ENCODE measurements at places on chromosomes 7 and 10.

GRCh38 chr7:38819463-38819862 lies 89.5 kb downstream of the VPS41 start:
- DNase-seq: no peak

DNA sequence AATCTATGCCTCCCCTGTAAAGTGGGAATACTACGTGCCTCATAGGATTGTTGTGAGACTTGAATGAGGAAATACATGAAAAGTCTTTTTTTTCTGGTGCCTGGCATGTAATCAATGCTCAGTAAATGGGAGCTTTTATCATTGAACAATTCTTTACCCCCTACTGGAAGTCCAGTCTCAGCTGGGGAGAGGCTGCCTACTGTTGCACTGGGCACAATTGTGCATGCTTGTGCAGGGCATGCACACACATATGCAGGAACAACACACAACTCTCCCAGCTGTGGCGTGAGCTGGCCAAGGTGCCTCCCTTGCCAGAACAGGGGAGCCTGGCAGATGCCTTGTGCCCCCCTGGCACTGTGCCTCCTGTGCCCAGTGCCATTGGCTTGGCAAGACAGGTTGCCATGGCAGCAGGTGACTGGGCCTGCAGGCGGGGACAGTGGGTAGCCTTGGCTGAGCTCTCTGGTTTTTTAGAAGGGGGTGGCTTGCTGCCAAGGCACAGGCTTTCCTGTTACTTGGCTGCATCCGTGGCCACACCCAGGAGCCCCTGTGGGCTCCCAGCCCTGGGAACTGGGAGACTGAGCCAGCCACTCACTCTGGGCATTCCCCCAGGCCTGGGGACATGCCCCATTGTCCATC lies 16.1 kb upstream of the PALD1 start:
- no peak for DNase-seq

- DNase-seq: no peak
These were observed 28.2 kb downstream of the SFR1 start for GRCh38 chr10:104150139-104150538.

DNA sequence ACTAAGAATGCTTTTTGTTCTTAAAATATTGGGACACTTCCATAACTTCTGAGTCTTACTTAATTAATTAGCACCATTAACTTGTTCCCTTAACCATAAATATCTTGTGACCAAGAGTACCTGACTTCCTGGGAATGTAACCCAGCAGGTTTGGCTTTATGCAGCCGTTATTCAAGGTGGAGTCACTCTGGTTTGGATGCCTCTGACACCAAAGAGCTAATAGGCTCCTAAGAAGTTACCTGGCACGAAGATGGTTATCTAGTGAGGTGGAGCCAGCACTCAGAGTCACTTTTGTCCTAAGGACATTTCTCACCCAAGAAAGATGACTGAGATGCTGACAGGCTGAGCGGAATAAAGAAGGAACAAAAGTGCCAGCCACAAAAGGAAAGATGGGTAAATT lies 172.3 kb downstream of the C1GALT1 start:
- no peak for DNase-seq

DNA sequence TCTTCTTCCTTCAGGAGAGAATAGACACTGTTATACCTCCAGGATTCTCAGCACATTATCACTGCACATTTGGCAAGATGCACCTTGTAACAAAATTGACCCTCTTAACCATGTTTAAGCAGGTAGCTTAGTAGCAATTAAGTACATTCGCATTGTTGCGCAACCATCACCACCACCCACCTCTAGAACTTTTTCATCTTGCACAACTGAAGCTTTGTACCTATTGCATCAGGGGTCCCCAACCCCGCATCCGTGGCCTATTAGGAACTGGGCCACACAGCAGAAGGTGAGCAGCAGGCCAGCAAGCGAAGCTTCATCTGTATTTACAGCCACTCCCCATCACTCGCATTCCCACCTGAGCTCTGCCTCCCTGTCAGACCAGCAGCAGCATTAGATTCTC lies 29.9 kb upstream of the SMURF1 start:
- no peak for DNase-seq

DNA sequence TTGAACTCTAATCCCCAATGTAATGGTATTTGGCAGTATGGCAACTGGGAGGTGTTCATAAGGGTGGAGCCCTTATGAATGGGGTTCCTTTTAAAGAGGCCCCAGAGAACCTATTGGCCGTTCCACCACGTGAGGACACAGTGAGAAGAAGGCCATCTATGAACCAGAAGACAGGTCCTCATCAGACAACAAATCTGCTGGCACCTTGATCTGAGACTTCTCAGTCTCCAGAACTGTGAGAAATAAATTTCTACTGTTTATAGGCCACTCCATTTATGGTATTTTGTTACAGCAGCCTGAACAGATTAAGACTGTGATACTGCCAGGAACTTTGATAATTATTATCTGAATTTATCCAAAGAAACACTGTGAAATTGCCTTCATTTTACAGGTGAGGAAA lies 132.3 kb downstream of the GLI3 start:
- no peak for DNase-seq

DNA sequence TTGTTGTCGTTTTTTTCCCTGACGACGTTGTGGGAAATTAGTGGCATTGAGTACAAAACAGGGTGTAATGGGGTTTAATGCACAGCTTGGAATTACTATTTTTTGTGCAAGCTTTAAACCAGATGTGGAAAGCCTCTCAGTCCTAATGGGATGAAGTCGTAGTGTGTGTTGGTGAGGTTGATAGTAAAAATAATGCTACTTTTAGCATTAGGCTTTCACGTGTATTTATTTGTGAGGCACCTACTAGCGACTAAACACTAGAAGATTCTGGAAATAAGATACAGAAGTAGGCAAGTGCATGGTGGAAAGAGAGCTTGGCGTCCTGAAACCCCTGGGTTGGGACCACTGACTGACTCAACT lies 588 bp upstream of the ORC5 start:
- no peak for DNase-seq

GRCh38 chr10:48576501-48576900 lies 28.4 kb downstream of the ARHGAP22 start:
- DNase-seq: no peak

DNA sequence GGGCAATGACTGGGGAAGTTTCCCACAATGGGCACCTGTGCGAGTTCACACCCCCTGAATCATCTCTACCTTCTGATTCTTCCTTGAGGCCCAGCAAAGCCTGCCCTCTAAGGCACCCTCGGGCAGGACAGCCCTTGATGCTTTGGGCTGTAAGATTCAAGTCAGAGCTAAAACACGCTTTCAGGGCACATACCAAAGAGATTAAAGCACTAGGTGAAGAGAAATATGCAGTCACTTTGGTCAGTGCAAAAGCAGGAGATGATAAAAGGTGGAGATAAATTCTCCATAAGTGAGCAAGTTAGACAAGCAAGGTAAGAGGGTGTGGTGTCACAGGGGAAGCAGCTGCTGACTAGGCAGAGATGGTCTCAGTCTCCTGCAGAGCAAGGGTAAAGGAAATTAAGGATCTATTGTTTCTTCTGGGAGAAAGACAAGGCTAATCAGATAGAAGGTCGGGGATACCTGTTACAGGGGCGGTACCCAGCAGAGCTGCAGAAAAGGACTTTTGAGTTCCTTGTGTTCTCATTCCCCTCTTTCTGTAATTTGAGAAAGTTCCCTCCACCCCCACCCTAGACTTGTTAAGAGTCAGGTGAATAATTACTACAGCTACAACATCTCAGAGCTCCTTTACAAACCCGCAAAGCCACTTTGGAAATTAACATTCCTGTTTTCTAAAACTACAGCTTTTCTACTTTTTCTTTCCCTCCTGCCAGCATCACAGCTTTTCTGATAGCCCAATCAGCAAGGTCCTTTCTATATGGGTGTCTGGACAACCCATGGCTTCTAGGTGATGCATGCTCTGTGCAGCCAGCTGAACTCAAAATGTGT lies 26.4 kb downstream of the PDLIM1 start:
- no peak for DNase-seq

- no peak for DNase-seq
These were observed 6.7 kb upstream of the CYREN start for GRCh38 chr7:135177028-135177696.

- no peak for DNase-seq
These were observed 186.4 kb downstream of the PDE1C start for GRCh38 chr7:31883761-31884164.

DNA sequence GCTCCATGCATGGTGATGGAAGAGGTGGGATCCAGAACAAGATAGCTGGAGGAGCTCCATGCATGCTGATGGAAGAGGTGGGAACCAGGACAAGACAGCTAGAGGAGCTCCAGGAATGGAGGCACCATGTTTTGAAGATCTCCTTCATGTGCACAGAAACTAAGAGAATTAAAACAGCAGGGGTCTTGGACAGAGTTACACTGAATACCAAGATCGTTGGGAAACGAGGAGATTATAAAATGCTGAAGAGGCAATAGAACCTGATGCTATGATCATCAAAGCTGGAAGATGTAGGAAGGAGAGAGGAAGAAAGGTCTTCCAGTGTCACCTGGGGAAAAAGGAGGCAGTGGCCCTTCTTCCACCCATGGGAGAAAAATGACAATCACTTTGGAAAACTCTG lies 193.6 kb upstream of the PFKP start:
- no peak for DNase-seq

GRCh38 chr10:66678521-66678920 lies 247.3 kb upstream of the LRRTM3 start:
- no peak for DNase-seq

DNA sequence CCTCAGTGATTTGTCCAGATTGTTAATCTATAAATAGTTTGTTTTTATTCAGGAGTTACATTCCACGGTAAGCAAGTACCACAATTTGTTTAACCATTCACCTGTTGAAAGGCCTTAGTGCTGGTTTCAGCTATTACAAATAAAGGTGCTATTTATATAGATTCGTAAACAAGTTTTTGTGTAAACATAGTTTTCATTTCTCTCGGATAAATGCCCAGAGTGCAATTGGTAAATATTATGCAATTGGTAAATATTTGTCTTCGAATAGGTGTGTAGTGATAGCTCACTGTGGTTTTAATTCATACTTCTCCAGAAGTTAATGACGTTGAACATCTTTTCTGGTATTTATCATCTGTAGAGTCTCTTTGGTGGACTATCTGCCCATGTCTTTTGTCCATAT lies 76.4 kb upstream of the RSU1 start:
- DNase-seq: no peak

- DNase-seq: no peak
These were observed 6.7 kb upstream of the ADAM12 start for GRCh38 chr10:126394948-126395347.

DNA sequence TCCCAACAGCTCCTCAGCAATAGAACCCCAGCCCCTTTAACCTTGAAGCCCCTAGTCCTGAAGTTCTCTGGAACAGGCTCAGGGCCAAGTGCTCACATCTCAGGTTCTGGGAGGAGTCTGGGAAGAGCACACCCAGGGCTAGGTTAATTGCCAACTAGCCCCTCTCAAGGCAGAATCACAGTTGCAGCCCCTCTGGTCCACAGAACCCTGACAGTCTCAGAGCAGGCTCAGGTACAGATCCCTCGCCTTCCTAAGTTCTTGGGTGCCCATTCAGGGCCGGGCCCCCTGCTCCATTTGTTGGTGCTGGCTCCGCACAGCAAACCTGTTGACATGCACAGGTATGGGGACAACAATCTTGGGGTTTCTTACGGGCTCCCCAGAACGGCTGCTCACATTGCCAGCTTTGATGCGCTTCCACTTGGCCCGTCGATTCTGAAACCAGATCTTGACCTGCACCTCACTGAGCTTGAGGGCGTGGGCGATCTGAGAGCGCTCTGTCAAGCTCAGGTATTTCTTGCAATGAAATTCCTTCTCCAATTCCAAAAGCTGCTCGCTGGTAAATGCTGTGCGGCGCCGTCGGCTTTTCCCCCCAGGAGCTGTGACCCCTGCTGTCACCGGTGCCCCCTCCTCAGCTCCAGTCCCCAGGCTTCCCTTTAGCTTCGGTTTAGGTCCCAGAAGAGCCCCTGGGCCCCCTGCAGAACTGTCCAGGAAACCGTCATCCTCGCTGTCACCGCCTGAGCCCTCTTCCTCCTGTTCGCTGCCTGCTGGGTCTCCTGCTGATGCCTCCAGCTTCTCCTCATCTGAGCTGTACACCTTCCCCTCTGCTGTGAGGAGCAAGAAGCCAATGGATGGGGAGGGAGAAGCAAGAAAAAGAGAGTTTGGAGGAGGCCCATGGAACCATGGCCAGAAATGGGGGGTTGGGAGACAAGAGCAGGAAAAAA lies 18.9 kb downstream of the GBX1 start:
- no peak for DNase-seq

- no peak for DNase-seq
These were observed 11.0 kb upstream of the IMPDH1 start for GRCh38 chr7:128420773-128421172.

DNA sequence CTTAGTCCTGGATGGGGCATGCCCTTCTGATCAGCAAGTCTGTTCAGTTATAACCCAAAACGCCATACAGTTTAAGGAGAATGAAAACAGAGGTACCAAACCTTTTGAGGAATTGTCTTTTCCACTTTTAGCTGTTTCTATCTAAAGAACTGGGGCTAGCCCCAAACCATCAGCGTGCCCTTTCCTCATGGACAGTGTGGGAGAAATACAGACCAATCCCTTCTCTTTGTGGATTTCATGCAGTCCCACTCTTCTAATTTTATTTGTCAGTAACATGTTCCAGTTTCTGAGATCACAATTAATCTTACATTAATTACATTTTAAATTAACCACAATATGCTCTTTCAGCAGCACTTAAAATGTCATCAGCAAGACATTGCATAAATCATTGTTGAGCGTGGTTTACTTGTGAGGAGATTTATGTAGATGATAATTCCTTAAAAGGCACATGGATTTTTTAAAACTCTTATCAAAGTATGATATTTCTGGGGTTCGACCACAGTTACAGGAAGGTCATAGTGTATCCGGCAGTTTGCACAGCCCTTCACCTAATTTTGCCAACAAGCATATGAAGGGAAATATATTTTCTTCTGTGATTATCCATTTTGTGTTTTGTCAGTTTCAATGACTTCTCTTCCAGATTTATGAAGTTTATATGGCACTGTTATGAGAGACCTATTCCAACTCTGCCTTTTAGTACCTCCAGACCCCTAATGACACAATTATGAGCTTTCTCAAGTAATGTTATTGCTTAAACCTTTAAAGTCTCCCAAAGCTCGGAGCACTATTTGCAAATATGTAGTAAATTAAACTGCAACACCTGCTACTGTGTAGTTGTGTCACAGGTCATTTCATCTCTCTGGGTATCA lies 868.4 kb upstream of the C7orf33 start:
- DNase-seq: no peak

DNA sequence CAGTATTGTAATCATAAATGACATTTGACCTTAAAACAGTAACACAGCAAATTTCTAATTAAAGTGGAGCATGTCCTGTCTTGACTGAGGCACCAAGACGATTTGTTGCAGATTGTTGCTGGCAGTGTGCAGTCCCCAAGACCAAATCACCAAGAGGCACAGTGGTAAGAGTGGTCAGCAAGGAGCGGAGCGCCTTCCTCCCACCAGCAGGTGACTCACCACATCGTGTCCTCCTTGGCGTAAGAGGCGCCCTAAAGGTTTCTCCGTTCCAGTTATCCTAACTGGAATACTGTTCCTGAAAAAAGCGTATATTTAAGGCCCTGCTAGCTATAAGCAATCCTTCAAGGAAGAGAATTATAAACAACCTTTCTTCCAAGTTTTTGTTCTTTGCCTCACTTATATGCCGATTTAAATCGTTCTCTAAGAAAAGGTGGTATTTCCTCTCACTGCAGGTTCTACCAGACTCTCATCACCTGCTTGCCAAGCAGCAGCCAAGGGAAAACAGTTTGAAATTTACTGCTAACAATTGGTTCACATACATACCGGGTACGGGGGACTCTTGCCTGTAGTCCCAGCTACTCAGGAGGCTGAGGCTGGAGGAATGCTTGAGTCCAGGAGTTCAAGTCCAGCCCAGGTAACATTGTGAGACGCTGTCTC lies 10.7 kb upstream of the REPIN1 start:
- DNase-seq: no peak

Data from hematopoietic multipotent progenitor cell treated with erythropoietin and hydrocortisone succinate and interleukin-3 and kit ligand, for 17 days (in vitro differentiated cells).